CD4-positive, alpha-beta T cell treated with Interferon alpha-2 for 1 hour (primary cell): ENCODE measurements at places on chromosomes 5 and 9.

DNA sequence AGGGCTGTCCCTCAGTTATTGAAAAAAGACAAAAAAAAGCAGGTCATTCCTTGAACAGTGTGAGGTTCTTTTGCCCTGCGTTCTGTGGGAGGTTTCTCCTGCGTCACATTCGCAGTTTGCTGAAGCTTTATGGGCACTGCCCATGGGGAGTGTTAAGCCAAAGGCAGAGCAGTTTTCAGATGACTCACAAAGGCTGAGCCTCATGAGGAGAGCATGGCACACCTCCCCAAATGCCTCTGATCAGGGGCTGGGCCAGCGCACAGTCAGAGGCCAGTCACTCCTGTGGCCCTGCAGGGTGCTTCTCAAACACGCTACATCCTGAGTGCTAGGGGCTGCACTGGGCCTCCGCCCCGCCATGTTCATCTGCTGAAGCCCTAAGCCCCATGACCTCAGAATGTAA lies 38.4 kb downstream of the IRX1 start:
- DNase-seq: no peak

DNA sequence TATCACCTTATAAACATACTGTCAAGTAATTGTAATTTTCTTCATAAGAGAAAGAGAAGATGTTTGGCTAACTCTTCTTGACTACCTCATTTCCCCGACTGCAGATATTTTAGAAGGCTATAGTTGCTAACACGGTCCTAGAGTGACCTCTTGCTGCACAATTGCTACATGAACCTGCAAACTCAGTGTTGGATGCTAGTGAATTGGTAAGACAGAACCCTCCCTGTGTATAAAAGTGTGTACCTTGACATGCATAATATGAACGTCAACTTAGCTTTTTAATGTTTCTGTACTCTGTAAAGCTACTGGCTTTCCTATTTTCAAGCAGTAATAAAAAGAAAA lies 46.7 kb upstream of the CER1 start:
- no peak for DNase-seq

DNA sequence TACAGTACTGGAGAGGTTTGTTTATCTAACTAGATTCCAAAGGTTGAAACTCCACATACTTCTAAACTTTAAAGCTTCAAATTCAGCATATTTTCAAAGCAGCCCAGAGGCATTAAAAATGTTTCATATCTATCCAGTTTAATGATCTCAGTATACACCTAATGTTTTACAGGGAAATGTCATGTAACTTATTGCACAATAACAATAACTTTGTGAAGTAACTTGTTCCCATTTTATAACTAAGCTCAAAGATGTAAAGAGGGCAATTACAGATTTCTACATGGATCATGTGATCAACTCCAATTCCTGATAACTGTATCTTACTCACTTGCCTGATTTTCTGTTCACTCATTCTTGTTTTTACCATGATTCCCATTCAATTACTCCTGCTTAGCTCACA lies 610.0 kb downstream of the TAF11L14 start:
- DNase-seq: no peak

DNA sequence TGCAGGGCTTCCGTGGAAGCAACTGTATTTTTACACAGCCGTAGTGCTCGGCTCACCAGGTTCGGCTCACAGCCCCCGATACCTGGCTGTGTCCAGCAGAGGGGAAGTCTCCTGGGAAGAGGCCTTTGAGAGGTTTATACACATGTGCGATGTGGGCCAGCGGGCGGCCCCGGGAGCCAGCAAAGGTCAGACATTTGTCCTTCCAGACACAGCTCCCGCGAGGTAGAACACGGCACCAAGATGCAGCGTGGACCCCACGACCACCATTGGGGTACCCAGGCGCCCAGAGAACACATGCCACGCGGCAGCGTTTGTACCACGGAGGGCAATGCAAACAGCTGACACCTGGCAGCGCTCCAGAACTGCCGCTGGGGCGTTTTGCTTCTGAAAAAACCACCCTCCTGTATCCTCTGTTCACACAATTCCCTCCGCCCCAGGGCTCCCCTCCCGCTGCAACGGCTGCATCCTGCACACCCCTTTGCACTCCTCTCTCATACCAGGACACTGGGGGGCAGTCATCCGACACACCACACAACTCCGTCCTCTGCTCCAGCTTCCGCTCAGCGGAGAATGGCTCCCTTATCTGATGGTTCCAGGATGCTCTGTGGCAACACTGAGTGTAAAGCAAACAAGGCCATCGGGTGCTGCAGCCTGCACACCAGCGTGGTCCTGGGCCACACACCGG lies 235.3 kb downstream of the SYK start:
- peak; percentile 64 for DNase-seq

DNA sequence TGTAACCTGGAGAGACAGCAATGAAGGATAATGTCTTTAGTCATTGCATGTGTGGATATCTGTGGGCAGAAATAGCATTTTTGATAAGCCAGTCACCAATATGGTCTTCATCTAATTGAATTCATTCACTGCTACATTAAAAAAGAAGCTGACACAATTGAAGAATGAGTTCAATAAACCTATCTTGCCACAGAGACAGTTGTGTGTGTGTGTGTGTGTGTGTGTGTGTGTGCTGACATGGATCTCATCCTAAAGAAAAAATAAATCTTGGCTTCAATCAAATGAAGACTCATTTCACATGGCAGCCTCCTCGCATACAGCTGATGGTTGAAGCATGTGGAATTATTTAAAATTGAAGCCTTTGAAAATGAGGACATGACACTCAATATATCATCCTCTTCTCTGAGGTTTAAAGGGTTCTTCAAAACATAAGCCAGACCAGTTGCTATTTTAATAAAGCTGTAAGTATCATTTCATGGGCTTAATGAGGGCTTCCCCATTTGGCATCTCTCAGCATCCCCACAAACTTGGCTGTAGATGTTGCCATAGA lies 118.5 kb upstream of the PTPN3 start:
- no peak for DNase-seq

GRCh38 chr9:97900738-97901565 lies 21.3 kb downstream of the TRMO start:
- DNase-seq: peak; percentile 26

GRCh38 chr9:87813119-87813463 lies 69.6 kb upstream of the SPATA31E1 start:
- DNase-seq: no peak

DNA sequence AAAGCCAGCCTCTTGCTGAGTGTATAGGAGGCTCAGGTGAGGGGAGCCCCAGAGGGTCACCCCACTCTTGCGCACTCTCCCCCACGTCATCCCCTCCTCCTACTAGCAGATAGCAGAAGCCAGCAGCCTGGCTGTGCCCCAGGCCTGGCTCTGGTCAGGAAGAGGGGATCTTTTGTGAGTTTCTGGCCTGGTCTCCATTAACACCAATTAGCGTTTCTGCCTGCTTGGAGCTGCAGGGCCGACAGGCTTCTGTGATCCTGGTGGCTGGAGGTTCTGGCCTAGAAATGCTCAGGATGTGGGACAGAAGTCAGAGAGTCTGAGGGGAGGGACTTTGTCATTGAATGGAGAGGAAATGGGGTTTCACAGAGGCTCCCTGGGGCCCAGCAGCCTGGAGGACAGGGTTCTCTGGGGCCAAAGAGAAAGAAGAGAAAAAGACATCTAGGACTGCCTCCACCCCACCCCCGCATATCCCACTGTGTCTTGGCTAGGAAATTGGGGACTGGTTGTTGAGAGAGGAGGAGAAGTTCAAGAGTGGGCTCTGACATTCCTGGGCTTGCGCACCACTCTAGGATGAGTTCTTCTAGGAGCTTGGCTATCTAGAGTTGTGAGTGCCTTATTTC lies 47.5 kb upstream of the ARAP3 start:
- no peak for DNase-seq

- DNase-seq: no peak
These were observed 26.6 kb downstream of the MYO10 start for GRCh38 chr5:16909464-16909863.

DNA sequence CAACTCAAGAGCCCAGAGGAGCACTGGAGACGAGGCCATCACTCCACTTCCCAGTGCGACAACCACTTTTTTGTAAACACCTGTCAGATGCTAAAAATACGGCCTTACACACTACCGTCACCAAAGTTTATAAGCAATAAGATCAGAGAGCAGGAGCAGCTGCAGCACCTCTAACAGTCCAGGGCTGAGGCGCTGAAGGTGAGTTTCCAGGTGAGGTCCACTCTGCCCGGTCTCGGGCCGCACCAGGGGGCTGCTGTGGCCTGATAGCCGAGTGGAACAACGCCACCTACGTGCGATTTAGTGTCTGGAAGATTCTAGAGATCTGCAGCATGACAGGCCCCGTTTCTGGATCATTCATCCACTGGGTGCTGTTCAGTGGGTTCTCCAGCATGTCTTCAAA lies 25.8 kb upstream of the CAMSAP1 start:
- DNase-seq: no peak

- DNase-seq: no peak
These were observed 4.5 kb downstream of the SPARC start for GRCh38 chr5:151682240-151682639.

GRCh38 chr5:127799293-127799905 lies 96.2 kb downstream of the CCDC192 start:
- no peak for DNase-seq

DNA sequence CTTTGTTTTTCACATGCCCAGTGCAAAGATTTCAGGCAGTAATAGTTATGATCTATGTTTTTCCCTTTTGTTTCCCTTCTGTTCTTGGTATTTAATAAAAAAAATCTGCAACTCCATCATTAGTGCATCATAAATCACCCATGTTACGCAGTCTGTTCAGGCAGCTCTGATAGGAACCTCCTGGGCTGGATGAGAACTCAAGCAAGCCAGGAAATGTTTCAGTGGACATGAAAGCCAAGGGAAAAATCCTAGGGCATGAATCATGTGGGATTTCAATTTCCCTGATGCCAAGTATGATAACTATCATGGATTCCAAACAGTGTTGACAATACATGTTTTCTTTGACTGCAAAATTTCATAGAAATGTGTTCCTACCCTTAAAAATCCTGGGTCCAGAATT lies 119.7 kb upstream of the TARS1 start:
- DNase-seq: no peak

DNA sequence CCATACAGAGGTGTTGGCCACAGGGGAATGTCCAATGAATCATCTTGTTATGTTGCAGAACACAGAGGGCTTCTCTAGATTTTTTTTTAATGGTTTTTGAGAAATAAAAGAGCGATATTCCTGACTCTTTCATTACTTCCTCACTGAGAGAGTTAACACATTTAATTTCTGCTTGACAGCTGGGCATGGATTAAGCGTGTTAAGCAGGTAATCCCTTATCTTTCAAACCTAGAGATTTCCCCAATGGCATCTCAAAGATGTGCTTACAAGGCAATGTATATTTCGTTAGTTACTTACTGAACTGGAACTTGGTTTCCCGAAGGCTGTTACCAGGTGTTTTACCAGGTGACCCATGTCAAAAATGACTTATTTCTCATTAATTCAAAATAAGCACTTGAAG lies 21.8 kb upstream of the ADCY2 start:
- DNase-seq: no peak

DNA sequence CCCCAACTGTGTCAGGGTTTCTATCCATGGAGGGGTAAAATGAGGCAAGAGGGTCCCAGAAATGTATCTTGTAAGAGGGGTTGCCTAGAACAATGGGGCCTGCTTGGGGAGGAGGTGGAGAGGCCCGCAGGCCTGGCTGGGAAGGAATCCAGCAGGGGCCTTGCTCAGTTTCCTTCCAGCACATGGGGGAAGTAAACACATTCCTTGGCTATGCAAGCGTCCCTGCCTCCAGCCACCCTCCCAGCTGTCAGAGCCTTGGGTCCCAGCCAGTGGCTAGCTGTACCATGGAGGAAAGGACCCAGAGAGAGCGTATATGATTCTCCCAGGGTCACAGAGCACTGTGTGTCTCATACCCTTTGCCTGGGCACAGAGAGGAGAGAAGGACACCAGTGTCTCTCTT lies 71.1 kb upstream of the IL17B start:
- no peak for DNase-seq

- DNase-seq: no peak
These were observed 32.3 kb downstream of the GALNT12 start for GRCh38 chr9:98839724-98840123.

- DNase-seq: peak; percentile 64
These were observed 10.2 kb downstream of the C9orf50 start for GRCh38 chr9:129610473-129611306.

DNA sequence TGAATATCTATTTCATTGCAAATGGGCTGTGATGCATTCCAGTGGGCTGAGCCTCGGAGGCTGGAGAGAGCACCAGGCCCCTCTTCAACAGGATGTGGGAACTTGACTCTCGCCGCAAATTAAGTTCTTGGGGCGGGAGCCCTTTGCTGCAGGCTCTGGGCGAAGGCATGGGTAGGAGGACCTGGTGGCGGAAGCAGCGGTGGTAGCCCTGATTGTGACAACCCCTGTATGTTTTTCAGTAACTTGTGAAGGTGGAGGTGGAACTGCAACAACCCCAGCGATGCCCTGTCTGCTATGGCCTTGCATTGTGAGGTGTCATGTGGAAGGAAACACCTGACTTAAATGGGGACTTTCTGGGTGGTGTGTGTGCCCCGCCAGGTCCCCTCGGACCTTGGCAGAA lies 9.4 kb downstream of the FYB1 start:
- DNase-seq: peak; percentile 87

- DNase-seq: no peak
These were observed 176.8 kb downstream of the NR2F1-AS1 start for GRCh38 chr5:93404246-93404645.

DNA sequence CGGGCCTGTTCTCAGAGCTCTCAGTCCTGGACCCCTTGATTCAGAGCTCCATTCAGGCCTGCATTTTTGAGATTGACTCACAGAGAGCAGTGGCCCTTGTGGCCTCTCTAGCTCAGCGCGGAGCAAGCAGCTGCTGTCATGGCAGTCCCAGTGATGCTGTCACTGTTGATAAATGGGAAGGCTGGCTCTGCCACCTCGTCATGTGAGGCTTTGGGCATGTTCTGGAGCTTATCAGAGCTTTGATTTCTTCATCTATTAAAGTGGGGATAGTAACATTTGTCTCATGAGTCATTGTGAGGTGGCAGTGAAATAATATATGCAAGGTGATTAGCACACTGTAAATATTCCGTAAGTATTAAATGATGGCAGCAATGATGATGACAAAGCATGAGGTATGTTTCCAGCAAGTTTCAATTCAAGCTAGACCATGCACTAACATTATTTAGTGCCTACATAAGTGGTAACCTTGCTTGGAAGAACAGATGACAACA lies 126.4 kb upstream of the CXCL14 start:
- no peak for DNase-seq

DNA sequence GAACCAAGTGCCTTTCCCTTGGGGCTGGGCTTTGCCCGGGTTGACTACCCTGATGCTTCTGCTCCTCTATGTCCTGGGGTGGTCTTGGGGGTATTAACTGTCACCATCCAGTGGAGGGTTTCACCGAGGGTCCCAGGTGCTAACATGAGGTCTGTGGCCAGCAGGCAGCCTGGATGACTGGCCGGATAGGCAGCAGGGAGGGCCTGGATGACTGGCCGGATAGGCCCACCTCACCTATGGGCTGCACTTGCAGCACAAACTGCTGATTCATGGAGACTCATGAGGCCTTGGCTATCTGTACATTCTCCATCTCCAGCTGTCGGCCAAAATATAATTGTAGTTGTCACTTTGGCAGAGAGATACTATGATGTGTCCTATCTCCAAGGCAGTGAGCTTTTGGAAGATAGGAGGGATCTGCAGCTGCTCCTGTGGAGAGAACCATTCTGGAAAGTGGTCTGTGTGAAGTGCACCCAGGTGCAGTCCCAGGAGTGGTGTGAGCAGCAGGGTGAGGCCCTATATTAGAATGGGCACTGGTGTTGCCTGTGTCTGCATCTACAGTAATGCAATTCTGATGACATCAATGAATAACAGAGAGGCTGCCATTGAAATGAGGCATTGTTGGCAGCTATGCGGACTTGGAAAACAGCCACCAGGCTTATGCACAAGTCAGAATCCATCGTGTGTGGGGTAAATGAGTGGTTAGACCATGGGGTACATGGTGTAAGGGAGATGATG lies 26.3 kb upstream of the CDKN2AIPNL start:
- no peak for DNase-seq

- no peak for DNase-seq
These were observed 140.0 kb upstream of the HMHB1 start for GRCh38 chr5:143671674-143672569.
